BJ (cell line): ENCODE measurements at places on chromosomes 5 and 9. TPM values are rescaled to one million over a fixed set of nuclear protein-coding genes. Genes with fewer than 3 reads are reported as not detected.

ZNF484 gene
- 1.4 and 3.1 TPM in 2 replicates for polyA plus RNA-seq

MUSK gene
- polyA plus RNA-seq = 0.04 and 0.09 TPM in 2 replicates

SLC36A2 gene
- not detected in 2 replicates for polyA plus RNA-seq

DNA sequence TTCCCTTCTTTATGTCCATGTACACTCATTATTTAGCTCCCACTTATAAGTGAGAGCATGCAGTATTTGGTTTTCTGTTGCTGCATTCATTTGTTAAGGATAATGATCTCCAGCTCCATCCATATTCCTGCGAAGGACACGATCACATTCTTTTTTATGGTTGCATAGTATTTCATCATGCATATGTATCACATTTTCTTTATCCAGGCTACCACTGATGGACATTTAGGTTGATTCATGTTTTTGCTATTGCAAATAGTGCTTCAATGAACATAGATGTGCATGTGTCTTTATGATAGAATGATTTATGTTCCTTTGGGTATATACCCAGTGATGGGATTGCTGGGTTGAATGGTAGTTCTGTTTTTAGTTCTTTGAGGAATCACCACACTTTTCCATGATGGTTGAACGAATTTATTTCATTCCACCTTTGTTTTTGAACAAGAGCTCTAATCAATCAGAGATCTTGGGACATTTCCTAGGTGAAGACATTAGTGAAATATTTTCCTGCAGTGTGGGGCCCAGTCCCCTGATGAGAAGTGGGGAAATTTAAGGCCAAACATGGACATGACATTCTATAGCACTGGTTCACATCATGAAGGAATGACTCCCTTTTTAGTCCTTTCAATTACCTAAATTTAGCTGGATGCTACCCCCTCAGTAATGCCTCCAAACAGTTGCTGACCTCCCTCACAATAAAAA lies 7.1 kb upstream of the TEX48 start:
- DNase-seq = no peak

- no peak for DNase-seq
Observed at GRCh38 chr5:171845040-171845630, 59.5 kb downstream of the SMIM23 start.

DNA sequence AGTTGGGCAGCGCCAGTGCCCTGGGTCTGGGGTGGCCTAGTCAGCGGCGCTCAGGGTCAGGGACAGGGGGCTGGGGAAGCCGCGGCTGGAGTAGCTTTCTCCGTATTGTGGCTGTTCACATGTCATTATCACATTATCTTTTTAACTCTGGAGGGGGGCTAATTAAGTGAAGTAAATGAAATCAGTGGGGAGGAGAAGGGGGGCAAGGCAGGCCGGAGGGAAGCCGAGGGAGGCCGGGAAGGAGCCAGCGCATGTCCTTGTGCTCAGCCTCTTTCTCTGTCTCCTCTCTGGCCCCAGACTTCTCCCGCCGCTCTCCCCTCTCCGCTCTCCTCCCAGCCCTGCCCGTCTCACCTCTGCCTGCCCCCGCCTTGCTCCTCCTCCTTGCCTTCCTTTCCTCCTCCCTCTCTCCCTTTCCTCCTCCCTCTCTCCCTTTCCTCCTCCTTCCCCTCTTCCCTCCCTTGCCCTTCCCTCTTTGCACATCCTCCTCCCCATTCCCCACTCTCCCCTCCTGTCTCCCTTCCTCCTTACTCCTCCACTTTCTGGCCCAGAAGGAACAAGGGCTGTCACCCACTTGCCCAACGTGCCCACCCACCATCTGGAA lies 38.7 kb downstream of the ASS1 start:
- DNase-seq = no peak

DNA sequence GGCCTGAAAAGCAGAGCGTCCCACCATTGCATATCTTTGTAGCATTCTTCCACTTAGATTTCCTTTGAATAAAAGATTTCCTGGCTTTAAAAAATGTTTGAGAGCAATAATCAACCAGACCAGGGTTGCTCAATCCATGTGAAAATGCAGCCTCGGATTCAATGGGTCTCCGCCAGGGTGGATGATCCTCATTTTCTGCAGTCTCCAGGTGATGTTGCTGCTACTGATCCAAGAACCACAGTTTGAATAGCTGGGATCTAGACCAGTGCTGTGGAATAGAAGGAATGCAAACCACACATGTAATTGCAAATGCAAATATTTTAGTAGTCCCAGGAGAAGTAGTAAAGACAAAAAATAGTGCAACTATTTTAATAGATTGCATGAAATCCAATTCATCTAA lies 317.6 kb downstream of the IRX1 start:
- DNase-seq = no peak
